ENCODE measurements at places on chromosomes 6 and 20.
A peak's percentile ranks its signal among the peaks of the same experiment; 100 is the strongest.

DNA sequence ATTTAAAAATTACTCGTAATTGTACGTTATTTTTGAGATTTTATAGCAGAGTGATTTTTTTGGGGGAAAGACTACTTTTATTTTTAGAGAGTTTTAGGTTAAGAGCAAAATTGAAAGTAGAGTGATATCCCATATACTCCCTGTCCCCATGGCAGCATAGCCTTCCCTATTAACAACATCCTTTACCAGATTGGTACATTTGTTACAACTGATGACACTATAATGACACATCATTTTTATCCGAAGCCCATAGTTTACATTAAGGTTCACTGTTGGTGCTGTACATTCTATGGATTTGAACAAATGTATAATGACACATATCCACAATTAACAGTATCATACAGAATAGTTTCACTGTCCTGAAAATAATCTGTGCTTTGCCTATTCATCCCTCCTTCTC lies 1126.4 kb upstream of the CITED2 start:
- H3K4me1 ChIP-seq = no peaks in the 10 kb centered on the region
- H3K27me3 ChIP-seq = no peaks in the 10 kb centered on the region
- no peak overlapping the region for H3K27ac ChIP-seq
- no peaks in the 10 kb centered on the region for H3K36me3 ChIP-seq
- DNase-seq = no peak

DNA sequence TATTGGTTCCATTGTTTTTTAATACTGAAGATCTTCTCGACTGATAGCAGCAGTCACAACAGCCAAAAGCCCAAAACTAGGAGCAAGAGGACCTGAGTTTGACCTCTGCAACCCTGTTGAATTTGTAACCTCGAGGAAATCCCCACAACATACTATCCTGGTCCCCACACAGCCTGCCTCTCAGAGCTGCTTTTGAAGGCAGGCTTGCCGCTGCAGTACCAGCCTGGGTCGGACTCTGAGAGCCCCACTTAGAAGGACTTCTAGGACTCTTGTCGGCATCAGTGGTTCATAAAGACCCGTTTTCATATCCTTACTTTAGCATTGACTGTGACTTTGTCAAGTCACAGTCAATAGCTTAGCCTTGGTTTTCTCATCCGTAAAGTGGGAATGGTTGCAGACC lies 49.3 kb downstream of the EBF4 start:
- H3K4me3 ChIP-seq = no peak overlapping the region
- DNase-seq = no peak
- H3K27ac ChIP-seq = no peak overlapping the region
- H3K4me1 ChIP-seq = no peaks in the 10 kb centered on the region
- no peaks in the 10 kb centered on the region for H3K27me3 ChIP-seq
- H3K36me3 ChIP-seq = no peaks in the 10 kb centered on the region

- peaks cover 5% of the 10 kb centered on the region for H3K4me1 ChIP-seq
- no peak overlapping the region for H3K4me3 ChIP-seq
These were observed 104.1 kb downstream of the B3GAT2 start for GRCh38 chr6:70852667-70853246.

DNA sequence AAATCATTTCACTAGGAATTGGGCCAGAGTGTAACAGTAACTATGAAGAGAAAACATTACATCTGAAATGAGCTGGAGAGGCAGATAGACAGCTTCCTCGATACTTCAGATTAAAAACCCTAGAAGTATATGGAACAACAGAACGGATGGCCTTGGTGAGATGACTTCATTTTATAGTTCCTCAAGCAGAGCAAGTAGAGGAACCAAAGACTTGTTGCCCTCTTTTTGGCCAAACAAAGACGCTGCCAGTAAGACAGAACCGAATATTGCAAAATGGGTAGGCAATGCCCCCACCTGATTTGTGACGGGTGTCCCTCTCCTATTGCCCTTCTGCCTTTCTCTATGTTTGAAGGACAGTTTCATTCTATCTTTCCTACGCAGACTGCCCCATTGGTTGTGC lies 53.5 kb downstream of the AGPAT4 start:
- no peaks in the 10 kb centered on the region for H3K27me3 ChIP-seq
- no peaks in the 10 kb centered on the region for H3K4me1 ChIP-seq
- no peaks in the 10 kb centered on the region for H3K36me3 ChIP-seq
- no peak overlapping the region for H3K27ac ChIP-seq

DNA sequence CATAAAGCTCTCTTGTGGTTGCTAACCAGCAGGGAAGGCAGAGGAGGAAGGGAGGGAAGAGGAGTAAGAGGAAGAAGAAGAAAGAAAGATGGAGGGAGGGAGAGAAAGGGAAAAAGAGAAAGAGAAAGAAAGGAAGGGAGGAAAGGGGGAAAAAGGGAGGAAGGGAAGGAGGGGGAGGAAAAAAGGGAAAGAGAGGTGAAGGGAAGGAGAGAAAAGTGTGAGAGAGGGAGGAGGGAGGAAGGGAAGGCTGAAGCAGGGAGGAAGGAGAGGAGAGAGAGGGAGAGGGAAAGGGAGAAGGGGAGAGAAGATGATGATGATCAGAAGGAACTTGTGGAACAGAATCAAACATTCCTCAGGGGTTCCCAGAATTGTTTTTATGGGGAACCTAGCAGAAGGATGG lies 57.5 kb upstream of the TOX2 start:
- DNase-seq = no peak
- H3K36me3 ChIP-seq = no peaks in the 10 kb centered on the region
- no peaks in the 10 kb centered on the region for H3K27me3 ChIP-seq
- no peaks in the 10 kb centered on the region for H3K4me1 ChIP-seq

GRCh38 chr6:124872361-124873065 lies 89.7 kb upstream of the RNF217 start:
- no peaks in the 10 kb centered on the region for H3K4me1 ChIP-seq
- no peaks in the 10 kb centered on the region for H3K27me3 ChIP-seq
- H3K27ac ChIP-seq = no peak overlapping the region

- H3K27me3 ChIP-seq = no peaks in the 10 kb centered on the region
- no peak overlapping the region for H3K27ac ChIP-seq
- H3K4me1 ChIP-seq = no peaks in the 10 kb centered on the region
- no peaks in the 10 kb centered on the region for H3K36me3 ChIP-seq
These were observed 1043.2 kb upstream of the ADGRB3 start for GRCh38 chr6:67591910-67592309.

- peak overlapping the region; percentile 57 for H3K4me3 ChIP-seq
- H3K27ac ChIP-seq = peak overlapping the region; percentile 97
- peak; percentile 64 for DNase-seq
- peaks cover 7% of the 10 kb centered on the region for H3K4me1 ChIP-seq
- H3K36me3 ChIP-seq = no peaks in the 10 kb centered on the region
- H3K27me3 ChIP-seq = no peaks in the 10 kb centered on the region
These were observed 719 bp downstream of the SMPD2 start for GRCh38 chr6:109441069-109441816.

GRCh38 chr6:259316-259715 lies 33.0 kb upstream of the DUSP22 start:
- H3K4me3 ChIP-seq = no peak overlapping the region
- no peak for DNase-seq
- no peaks in the 10 kb centered on the region for H3K27me3 ChIP-seq
- H3K4me1 ChIP-seq = no peaks in the 10 kb centered on the region
- H3K27ac ChIP-seq = no peak overlapping the region
- no peaks in the 10 kb centered on the region for H3K36me3 ChIP-seq

GRCh38 chr20:1845163-1845523 lies 50.1 kb upstream of the SIRPA start:
- H3K36me3 ChIP-seq = no peaks in the 10 kb centered on the region
- H3K4me3 ChIP-seq = no peak overlapping the region
- H3K4me1 ChIP-seq = peaks cover 21% of the 10 kb centered on the region
- no peak overlapping the region for H3K27ac ChIP-seq

GRCh38 chr20:64220891-64221527 lies 34.5 kb upstream of the PCMTD2 start:
- peak; percentile 94 for DNase-seq
- H3K4me1 ChIP-seq = peaks cover 51% of the 10 kb centered on the region
- no peak overlapping the region for H3K4me3 ChIP-seq
- peak overlapping the region; percentile 31 for H3K27ac ChIP-seq
- H3K27me3 ChIP-seq = no peaks in the 10 kb centered on the region

DNA sequence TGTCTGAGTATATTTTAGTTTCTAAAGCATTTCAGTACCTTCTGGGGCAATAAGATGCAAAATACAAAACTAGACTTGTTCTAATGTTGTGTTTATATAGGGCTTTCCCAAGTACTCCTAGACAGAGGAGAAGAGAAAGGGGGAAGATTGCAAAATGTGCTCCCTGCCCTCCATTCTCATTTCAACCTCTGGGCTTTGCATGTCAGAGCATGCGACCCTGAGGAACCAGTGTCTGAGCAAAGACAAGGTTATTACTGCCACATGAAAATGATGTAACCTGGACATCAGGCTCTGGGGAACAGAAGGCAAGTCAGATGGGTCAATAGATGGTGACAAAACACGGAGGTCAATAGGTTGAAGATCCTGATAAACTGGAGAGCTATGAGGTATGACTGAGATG lies 253.5 kb upstream of the TCF21 start:
- H3K36me3 ChIP-seq = no peaks in the 10 kb centered on the region
- H3K27ac ChIP-seq = no peak overlapping the region
- DNase-seq = no peak
- H3K4me3 ChIP-seq = no peak overlapping the region
- no peaks in the 10 kb centered on the region for H3K27me3 ChIP-seq

GRCh38 chr20:44287272-44288097 lies 23.5 kb downstream of the FITM2 start:
- no peaks in the 10 kb centered on the region for H3K36me3 ChIP-seq
- no peak overlapping the region for H3K27ac ChIP-seq
- no peaks in the 10 kb centered on the region for H3K4me1 ChIP-seq
- no peaks in the 10 kb centered on the region for H3K27me3 ChIP-seq
- H3K4me3 ChIP-seq = no peak overlapping the region

Data from Caco-2 (cell line).